NCI-H1930 (cell line): ENCODE measurements at places on chromosomes 5 and 9.

GRCh38 chr5:67032921-67033664 is 163.5 kb downstream of the CD180 start:
- DNase-seq: no peak

- peak; percentile 23 for DNase-seq
Observed at GRCh38 chr5:147578228-147579024, 68.6 kb upstream of the DPYSL3 start.

- DNase-seq: no peak
Observed at GRCh38 chr9:14992081-14992480, 81.9 kb upstream of the FREM1 start.

GRCh38 chr5:128424646-128425045 is 113.4 kb downstream of the FBN2 start:
- no peak for DNase-seq

- no peak for DNase-seq
Observed at GRCh38 chr5:117955831-117956230, 1032.5 kb downstream of the DTWD2 start.

GRCh38 chr5:160835818-160836528 is 16.0 kb downstream of the ATP10B start:
- DNase-seq: no peak

GRCh38 chr5:168691891-168692290 is 112.7 kb upstream of the PANK3 start:
- DNase-seq: no peak

DNA sequence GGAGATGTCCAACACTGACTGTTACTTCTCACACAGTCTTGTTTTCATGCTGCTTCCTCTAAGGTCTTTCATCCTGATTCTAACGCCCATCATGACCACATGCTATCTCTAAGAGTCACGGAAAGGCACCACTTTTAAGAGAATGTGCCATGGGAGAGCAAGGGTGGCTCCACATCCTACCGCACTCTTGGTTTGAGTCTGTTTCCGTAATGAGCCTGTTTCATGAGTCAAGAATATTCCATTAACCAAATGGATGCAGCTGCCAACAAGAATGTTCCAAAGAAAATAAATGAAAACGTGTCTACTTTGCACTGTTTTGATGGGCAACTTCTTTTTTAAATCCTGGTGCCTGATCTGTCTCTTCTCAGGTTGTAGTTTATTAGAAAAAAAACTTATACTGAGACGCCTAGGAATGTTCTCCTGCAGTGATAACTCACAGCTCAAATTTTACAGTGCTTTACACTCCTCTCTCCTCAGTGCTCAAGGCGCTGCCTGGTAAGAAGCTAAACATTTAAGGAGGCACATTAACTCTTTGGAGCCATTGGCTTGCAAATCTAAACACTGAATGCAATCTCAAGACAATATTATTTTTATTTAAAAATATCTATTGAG is 124.3 kb downstream of the FGF1 start:
- DNase-seq: no peak

DNA sequence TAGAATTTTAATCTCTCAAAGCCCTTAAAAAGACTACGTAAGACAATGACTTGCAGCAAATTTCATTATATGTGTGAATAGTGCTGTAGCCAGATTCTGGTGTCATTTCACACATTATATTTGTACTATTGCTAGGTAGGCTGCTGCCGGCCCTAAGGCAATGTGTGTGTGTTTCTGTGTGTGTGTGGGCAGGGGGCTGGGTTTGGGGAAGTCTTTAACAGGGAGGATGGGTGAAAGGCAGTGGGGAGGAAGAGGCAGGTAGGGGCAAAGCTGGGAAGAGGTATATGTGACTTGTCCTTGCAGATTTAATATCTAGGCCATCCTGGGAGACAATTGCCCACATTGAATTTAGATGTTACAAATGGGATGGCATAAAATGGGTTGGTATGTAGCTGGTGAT is 130.8 kb downstream of the MACIR start:
- DNase-seq: no peak

DNA sequence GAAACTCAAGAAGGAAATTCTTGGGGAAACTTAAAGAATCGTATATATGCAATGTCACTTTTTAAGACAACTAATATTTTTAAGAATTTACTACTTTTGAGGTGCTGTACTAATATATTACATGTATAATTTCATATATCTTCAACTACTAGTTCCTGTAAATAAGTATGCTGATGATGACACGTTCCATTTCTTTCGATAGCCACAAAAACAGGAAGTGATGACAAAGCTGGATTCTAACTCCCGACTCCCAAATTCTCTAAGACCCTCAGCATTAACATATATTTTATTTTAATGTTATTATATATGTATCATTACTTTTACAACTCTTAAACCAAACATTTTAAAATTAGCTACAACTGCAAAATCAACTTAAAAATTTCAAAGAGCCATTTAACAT is 74.8 kb downstream of the STK32A start:
- no peak for DNase-seq
